ENCODE measurements at places on chromosomes 2 and 18. TPM values are rescaled to one million over a fixed set of nuclear protein-coding genes. Genes with fewer than 3 reads are reported as not detected.

- no peak for DNase-seq
- H3K4me1 ChIP-seq: no peaks in the 10 kb centered on the region
- H3K36me3 ChIP-seq: no peaks in the 10 kb centered on the region
- H3K27me3 ChIP-seq: no peaks in the 10 kb centered on the region
Measured at GRCh38 chr2:108169982-108170625, 69.7 kb upstream of the SULT1C3 start.

GRCh38 chr18:79372461-79372860 lies 23.3 kb upstream of the NFATC1 start:
- H3K4me3 ChIP-seq: no peak overlapping the region
- H3K36me3 ChIP-seq: peaks cover 5% of the 10 kb centered on the region
- H3K27me3 ChIP-seq: no peaks in the 10 kb centered on the region

Gene REEP1
- total RNA-seq: 5.4 TPM

GRCh38 chr2:110873597-110874452 lies 141.5 kb downstream of the ACOXL start:
- no peaks in the 10 kb centered on the region for H3K4me1 ChIP-seq
- H3K4me3 ChIP-seq: no peak overlapping the region
- H3K27ac ChIP-seq: no peak overlapping the region
- H3K27me3 ChIP-seq: no peaks in the 10 kb centered on the region

DNA sequence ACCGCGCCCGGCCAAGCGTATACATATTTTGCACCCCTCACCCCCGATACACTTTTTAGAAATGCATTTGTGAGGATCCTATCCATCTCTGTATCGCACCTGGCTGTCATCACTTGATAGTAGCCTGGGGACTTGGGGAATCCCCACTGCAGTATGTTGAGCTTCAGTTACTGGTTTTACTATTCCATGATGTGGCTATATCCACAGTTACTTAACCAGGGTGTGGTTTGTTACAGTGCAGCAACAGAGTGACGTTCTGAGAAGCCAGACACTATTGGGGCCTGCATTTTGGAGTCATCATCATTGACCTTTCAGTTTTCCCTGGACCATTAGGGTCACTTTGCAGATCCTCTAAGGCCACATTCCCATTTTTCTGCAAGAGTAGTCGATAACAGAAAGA lies 212.7 kb downstream of the AGAP1 start:
- H3K27ac ChIP-seq: no peak overlapping the region
- no peak for DNase-seq
- no peaks in the 10 kb centered on the region for H3K27me3 ChIP-seq
- H3K4me3 ChIP-seq: no peak overlapping the region

DNA sequence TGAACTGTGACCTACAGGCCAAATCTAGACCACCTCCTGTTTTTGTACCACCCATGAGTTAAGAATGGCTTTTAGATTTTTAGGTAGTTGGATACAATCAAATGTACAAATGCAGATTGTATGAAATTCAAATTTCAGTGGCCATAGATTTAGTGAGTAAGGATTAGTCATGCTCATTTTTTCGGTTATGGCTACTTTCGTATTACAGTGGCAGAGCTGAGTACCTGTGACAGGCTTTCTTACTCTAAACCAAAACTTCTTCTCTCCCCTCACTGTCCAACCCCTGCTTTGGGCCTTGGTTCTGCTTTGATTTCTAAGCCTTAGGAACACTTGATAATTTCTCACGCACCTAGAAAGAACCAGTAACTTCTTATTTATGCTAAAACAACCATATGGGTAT lies 82.1 kb downstream of the CDC42EP3 start:
- no peak for DNase-seq
- peaks cover 52% of the 10 kb centered on the region for H3K4me1 ChIP-seq
- no peak overlapping the region for H3K4me3 ChIP-seq
- no peaks in the 10 kb centered on the region for H3K27me3 ChIP-seq
- no peaks in the 10 kb centered on the region for H3K36me3 ChIP-seq
- no peak overlapping the region for H3K27ac ChIP-seq

Gene DSG4
- not detected for total RNA-seq

GRCh38 chr2:233247116-233247515 lies 4.4 kb upstream of the ATG16L1 start:
- DNase-seq: no peak
- H3K4me1 ChIP-seq: no peaks in the 10 kb centered on the region
- H3K36me3 ChIP-seq: no peaks in the 10 kb centered on the region
- no peak overlapping the region for H3K4me3 ChIP-seq
- H3K27ac ChIP-seq: no peak overlapping the region

DNA sequence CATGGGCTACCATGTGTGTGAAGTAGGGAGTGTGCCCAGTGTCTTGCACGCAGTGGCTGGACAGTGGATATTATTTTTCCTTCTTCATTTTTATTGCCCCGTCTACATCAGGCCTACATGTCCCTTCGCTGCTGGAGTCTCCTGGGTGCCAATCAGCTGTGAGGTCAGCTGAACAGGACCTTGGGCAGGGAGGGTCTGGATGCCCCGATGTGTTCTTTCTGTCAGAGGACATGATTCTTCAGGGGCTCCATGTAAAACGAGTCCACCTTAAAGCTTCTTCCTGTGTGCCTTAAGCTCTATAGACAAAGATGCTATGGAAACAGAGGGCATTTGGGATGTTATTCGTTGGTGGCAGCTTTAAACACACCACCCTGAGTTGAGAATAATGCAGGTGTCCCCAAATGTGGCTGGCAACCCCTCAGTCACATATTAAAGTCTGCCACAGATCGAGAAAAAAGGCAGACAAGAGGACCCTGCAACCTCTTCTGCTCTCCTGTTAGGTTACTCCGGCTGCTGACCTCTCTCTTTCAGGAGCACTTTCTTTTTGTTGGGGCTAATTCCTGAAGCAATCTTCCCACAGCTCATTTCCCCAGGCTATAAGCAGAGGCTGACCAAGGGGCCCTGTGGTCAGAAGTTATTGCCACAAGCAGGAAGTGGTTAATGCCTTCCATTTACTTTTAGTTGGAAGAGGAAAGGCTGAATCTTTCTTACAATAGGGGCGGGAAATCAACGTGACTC lies 20.0 kb downstream of the GREB1 start:
- H3K27me3 ChIP-seq: no peaks in the 10 kb centered on the region
- no peak overlapping the region for H3K4me3 ChIP-seq
- DNase-seq: no peak
- H3K36me3 ChIP-seq: no peaks in the 10 kb centered on the region

DNA sequence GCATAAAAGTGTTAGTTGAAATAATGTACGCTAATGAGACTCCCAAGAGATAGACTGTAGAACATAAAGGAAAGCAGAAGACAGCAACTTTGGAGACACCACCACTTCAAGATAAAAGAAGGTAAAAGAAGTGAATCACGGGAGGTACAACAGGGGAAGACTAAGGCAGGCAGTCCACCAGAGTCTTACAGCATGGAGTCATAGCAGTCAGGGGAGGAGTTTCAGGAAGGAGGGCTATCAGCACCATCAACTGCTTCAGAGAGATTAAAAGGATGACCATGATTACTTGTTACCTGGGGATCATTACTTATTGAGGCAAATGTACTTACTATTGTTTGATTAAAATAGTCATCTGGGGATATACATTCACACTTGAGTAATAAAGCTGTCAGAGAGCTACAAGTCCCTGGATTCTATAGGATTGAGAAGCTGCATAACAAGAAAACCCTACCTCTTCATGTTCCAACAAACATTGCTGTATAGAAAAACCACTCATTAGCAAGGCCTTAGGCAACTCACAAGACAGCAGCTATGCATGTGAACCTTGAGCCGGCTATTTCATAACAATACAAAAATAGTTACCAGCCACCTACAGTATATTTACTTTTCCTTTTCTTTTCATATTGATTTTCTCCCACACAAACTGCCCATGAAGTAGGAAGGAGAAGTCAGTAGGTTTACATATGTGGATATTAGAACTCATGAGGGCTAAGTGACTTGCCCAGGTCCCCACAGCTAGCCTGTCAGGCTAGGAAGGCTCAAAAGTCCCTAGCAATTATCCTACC lies 101.7 kb downstream of the PDE11A start:
- peak; percentile 12 for DNase-seq
- H3K27ac ChIP-seq: peak overlapping the region; percentile 17
- H3K4me1 ChIP-seq: peaks cover 20% of the 10 kb centered on the region
- no peak overlapping the region for H3K4me3 ChIP-seq
- H3K27me3 ChIP-seq: no peaks in the 10 kb centered on the region

Gene RGPD8
- 22.7 TPM for total RNA-seq

DNA sequence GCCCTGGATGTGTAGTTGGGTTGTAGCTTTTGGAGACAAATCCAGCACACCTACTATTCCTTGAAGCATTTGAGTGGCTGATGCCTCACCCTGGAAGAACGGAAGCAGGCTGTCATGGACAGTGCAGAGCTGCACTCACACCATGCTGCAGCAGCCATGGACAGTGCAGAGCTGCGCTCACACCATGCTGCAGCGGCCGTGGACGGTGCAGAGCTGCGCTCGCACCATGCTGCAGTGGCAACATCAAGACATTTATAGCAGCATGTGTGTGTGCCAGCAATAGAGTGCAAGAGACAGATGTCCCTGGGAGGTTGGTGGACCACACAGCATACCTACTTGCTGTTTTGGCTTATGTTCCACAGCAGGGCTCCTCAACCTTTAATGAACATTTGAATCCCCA lies 30.6 kb downstream of the GNAL start:
- no peak overlapping the region for H3K4me3 ChIP-seq
- no peak for DNase-seq
- no peaks in the 10 kb centered on the region for H3K36me3 ChIP-seq
- H3K27me3 ChIP-seq: no peaks in the 10 kb centered on the region
- H3K27ac ChIP-seq: no peak overlapping the region
- H3K4me1 ChIP-seq: no peaks in the 10 kb centered on the region

Gene SPP2
- total RNA-seq: not detected

Gene IKZF2
- 1.3 TPM for total RNA-seq

- H3K27ac ChIP-seq: no peak overlapping the region
- no peak overlapping the region for H3K4me3 ChIP-seq
- no peaks in the 10 kb centered on the region for H3K27me3 ChIP-seq
- DNase-seq: peak; percentile 24
Measured at GRCh38 chr18:8480506-8481328, 128.5 kb upstream of the RAB12 start.

GRCh38 chr2:20352581-20353216 lies 2.1 kb upstream of the PUM2 start:
- no peak for DNase-seq
- H3K4me1 ChIP-seq: peaks cover 23% of the 10 kb centered on the region
- no peaks in the 10 kb centered on the region for H3K36me3 ChIP-seq
- peak overlapping the region; percentile 99 for H3K27ac ChIP-seq

Gene CGREF1
- 1.0 TPM for total RNA-seq

- H3K4me3 ChIP-seq: no peak overlapping the region
- no peaks in the 10 kb centered on the region for H3K36me3 ChIP-seq
- DNase-seq: peak; percentile 64
- peaks cover 5% of the 10 kb centered on the region for H3K4me1 ChIP-seq
Measured at GRCh38 chr2:127083819-127084503, 23.0 kb downstream of the BIN1 start.

DNA sequence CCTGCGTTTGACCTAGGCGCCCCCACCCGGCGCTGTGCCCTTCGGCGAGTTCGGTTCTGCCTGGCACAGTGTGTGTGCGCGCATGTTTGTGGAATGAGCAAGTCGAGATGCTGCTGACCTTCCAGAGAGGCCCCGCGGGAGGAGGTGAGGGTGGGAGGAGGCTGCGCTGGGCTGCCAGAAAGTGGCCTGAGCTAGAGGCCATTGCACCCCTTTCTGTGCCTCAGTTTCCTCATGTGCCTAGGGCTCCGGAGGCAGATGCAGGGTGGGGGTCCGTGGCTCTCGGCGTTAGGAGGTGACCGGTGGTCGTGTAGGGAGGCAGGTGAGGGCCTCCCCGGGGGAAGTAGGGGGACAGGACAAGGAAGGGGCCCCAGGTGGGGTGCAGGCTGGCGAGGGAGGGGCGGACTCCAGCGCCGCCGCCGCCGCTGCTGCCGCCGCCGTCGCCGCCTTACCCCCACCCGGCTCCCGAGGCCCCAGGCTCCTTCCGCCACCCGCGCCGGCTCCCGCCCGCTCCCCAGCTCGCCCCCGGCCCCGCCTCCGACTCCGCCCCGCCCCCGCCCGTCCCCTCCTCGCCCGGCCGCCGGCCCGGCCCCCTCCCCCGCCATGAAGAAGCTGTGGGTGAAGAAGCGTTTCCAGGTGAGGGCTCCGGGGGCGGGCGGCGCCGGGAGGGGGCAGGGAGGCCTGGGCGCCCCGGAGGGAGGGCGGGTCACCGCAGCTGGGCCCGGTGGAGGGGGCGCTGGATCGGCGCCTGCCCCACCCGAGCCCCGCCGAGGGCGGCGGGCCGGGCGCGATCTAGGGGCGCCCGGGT lies 7.0 kb downstream of the SPEG start:
- no peak overlapping the region for H3K4me3 ChIP-seq
- peak; percentile 44 for DNase-seq
- peaks cover 7% of the 10 kb centered on the region for H3K4me1 ChIP-seq
- H3K27me3 ChIP-seq: no peaks in the 10 kb centered on the region
- no peak overlapping the region for H3K27ac ChIP-seq

DNA sequence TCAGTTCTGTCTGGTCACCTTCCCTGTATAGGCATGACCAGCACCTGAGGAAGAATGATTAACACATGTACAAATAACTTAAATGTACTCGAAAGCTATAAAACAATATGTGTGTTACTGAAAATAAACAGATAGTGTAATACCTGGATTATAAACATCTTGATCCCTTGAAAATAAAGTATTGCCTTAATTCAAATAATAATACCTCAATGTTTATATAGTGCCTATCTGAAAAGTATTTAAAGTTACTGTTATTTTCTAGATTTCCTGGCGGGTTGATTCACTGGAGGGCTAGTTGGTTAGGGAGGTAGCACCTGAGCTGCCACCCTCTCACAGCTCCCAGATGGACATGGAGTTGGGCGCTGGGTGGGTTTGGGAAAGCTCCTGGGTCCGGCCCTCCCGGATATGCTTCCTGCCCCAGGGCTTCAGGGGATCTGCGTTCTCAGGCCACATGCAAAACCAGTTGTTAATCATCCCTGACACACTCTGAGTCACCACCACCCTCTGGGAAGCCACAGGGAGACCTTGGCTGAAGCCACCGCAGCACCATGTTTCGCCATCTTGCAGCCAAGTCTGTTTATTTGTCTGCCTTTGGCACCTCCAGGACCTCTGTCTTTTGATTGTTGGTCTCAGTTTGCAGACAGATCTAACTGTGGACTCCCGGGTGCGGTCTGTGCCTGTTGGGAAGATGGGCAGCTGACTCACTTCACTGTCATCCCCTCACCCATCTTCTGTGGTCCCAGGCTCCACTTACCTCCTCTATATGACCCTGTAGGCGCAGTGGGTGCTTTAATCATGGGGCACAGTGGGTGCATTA lies 35.3 kb downstream of the RAB31 start:
- peaks cover 12% of the 10 kb centered on the region for H3K4me1 ChIP-seq
- peak; percentile 29 for DNase-seq
- H3K27ac ChIP-seq: no peak overlapping the region
- H3K36me3 ChIP-seq: no peaks in the 10 kb centered on the region
- H3K4me3 ChIP-seq: no peak overlapping the region

DNA sequence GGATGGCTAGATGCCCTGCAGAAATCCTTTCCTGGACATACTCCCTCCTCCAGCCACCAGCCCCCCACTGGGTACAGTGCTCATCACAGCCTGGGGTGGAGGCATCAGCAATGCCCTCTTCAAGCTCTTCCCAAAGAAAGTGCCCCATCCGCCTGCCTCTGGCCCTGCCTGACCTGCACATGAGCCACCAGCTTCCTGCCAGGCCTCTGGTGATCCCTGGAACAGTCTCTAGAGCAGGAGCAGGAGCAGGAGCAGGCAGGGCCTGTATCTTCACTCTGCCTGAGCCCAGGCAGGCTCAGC lies 54.1 kb upstream of the CAB39 start:
- H3K4me1 ChIP-seq: no peaks in the 10 kb centered on the region
- no peak for DNase-seq
- H3K27me3 ChIP-seq: no peaks in the 10 kb centered on the region
